Activated naive CD8-positive, alpha-beta T cell treated with anti-CD3 and anti-CD28 coated beads, Interleukin-2, amount 10 ng/mL, durations not matched to agents 7 days and 5 days (primary cell): ENCODE measurements at places on chromosomes 2 and 18. TPM values are rescaled to one million over a fixed set of nuclear protein-coding genes. Genes with fewer than 3 reads are reported as not detected.

DSG4 gene
- total RNA-seq, result not detected

DNA sequence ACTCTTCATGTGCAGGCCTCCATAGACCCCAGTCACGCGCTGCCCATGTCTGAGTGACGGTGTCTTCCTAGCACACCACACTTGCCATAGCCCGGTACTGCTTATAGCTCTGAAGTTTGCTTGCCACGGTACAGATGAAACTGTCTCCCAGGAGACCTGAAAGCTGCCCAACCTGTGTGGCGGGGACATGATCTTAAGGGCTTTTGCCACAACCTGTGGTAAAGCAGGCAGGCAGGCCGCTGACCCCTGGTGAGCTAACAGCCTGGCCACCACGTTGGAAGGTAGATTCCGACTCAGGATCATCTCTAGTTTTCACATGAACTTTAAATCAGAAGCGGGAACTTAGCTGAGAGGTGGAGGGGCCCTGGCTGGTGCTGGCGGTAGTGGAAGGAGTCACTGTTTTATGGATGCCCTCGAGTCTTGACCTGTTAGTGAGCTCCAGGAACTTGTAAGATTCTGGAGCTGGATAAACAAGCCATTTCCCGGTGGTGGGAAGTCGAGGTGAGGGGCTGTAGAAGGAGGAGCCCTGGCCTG is 153.3 kb downstream of the ZNF236 start:
- no peak for DNase-seq

GRCh38 chr2:68992933-68993332 is 18.5 kb downstream of the GKN1 start:
- DNase-seq, result no peak

GRCh38 chr2:10678225-10678624 is 11.6 kb downstream of the NOL10 start:
- DNase-seq, result no peak
